ENCODE measurements at places on chromosomes 16 and 17. TPM values are rescaled to one million over a fixed set of nuclear protein-coding genes. Genes with fewer than 3 reads are reported as not detected.
A peak's percentile ranks its signal among the peaks of the same experiment; 100 is the strongest.

The WFDC1 gene
- not detected for total RNA-seq

The BIRC5 gene
- 10.3 TPM for total RNA-seq

The BAHCC1 gene
- total RNA-seq = 2.6 TPM

The TNRC6A gene
- total RNA-seq = 18.1 TPM

The RMI2 gene
- 2.8 TPM for total RNA-seq

DNA sequence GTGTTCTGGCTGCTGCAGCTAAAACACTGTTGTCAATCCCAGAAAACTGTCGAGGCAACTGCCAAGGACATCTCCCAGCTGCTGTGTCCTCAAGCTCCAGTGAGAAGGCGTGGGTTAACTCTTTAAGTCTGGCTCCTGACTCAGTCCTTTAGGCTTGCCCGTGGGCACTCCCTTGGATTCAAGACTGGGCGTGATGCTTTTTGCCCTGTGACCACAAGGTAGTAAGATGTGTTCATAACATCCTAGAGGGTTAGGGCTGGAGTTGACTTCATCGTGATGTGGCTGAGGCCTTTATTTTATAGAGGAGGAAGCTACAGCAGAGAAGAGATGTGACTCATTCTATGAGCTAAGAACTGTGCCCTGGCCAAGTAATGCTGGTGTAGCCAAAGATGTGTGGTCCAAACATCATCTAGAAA, 50.9 kb upstream of the TEKT3 start:
- DNase-seq = peak; percentile 54

GRCh38 chr17:66508896-66509844, 206.8 kb downstream of the PRKCA start:
- DNase-seq = peak; percentile 74

- DNase-seq = no peak
Measured at GRCh38 chr17:68422821-68423220, 34.5 kb downstream of the WIPI1 start.

- DNase-seq = no peak
Measured at GRCh38 chr16:52074133-52074532, 472.8 kb downstream of the TOX3 start.

DNA sequence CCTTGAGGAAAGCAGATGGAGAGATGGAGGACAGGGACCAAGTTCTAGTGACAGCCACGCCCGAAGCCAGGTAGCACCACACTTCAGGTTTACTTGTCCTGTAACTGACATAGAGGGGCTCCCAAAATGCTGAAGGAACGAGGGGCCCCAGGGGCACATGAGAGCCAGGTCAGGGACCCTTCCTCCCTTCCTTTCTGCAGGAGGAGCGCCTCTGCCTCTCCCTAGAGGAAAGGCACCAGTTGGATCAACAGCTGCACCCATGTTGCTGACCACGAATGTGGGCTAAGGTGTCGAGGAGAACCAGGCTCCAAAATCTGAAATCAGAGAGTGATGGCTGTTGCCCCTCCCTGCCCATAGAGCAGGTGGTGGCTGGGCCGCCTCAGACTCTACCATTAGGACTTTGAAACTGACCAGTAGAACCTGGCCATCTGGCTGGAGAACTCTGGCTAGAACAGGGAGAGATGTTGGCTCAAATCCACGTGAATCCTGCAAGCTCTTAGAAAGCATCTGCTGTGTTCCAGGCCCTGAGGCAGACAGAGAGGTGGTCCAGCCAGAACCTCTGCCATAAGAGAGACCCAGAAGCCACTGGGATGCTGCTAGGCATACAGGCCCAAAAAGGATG, 218.8 kb downstream of the KATNIP start:
- no peak for DNase-seq

DNA sequence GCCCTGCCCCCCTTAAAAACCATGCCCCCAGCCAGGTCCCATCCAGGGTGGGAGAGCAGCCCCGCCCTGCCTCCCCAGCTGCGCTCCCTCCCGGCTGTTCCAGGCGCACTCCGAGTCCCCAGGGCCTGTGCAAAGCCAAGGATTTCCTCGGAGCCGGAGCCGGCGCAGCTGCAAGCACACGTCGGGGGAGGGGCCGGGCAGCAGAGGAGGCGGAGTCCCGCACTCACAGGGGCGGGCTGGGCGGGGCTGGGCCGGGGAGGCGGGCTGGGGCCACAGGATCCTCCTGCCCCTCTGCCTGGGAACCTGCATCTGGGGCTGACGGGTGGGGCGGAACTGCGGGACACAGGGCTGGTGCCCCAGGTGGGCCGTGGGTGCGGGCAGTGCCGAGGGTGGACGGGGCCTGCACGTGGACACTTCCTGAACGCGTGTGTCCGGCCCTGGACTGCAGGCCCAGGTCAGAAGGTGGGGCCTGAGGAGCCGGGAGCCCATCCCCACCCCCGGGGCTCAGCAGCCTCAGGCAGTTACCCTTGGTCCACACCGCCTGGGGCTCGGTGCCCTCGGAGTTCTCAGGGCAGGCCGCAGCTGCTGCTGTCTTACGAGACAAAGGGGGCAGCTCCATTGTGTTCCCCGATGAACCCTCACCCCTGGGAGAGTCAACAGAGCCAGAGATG, 24.0 kb upstream of the SSTR5 start:
- peak; percentile 48 for DNase-seq

DNA sequence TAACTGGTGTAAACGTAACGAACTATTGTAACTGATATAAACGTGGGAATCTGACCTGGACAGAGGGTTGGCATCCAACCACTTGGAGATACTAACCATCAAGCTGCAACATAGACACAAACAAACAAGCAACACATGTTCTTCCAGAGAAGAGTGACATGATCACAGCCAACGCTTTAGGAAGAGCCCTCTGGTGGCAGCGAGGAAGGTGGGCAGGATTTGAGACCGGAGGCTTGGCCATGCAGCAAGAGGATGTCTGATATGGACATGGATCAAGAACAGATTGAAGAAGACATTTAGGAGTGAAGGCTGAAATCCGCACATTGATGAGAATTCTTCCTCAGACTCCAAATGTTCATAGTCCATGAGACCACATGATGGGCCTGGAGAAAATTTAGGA, 40.3 kb upstream of the TNRC6A start:
- DNase-seq = peak; percentile 76

- no peak for DNase-seq
Measured at GRCh38 chr16:81275795-81276194, 37.3 kb downstream of the BCO1 start.

GRCh38 chr16:1331712-1332617, 1.5 kb upstream of the BAIAP3 start:
- DNase-seq = peak; percentile 62

DNA sequence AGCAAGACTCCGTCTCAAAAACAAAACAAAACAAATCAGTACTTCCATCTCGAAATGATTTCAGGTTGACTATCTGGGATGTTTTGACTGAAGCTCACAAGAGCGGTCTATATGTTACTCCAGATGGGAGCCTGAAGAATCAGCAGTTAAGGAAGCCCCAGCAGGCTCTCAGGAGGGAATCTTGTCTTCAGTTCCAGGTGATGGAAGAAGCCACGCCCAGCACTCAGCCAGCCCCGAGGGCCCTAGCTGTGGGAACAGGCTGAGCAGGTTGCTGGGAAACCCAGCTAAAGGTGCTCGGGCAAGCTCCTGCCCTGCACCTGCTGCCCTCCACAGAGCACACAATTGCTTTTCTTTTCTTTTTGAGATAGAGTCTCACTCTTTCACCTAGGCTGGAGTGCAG, 32.4 kb downstream of the WIPI1 start:
- no peak for DNase-seq

DNA sequence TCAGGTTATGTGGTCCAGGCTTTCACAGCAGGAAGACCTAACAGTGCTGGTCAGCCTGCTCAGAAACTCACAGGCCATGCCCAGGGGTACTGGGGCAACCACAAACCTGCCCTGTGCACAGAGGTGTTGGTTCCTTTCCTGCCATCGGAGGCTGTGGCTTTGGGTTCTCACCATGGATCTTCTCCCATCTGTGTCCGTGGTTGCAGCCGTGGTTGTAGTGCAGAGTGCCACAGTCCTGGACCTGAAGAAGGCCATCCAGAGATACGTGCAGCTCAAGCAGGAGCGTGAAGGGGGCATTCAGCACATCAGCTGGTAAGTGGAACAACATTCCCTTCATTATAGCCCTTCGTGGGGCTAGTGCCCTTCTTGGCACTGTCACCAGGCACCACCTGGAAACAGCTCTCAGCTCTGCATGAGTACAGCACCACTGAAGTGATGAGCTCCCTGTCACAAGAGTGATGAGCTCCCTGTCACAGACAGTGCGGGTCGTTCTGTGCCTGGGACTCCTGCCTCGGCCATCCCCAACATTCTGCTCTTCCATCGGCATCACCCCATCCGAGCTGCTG, 2.0 kb downstream of the SNRNP25 start:
- no peak for DNase-seq

GRCh38 chr17:82866590-82867191, 26.9 kb upstream of the ZNF750 start:
- peak; percentile 93 for DNase-seq

DNA sequence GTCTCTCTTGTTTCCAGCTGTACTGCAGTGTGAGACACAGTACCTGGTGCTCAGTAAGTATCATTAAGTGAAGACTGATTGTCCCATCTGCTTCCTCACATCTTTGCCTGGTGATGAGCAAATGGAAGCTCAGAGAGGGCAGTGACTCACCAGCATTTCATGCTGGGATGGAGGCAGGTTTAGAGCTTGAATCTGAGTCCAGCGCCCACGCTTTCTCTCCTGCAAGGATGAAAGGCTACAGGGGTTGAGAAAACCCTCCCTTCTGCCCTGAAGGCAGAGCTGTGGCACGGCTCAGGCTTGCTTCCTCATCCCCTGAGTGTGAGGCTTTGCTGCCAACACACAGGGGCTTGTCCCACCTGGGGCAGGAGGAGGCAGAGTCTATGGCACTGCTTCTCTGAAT, 1.5 kb upstream of the RNF112 start:
- no peak for DNase-seq

DNA sequence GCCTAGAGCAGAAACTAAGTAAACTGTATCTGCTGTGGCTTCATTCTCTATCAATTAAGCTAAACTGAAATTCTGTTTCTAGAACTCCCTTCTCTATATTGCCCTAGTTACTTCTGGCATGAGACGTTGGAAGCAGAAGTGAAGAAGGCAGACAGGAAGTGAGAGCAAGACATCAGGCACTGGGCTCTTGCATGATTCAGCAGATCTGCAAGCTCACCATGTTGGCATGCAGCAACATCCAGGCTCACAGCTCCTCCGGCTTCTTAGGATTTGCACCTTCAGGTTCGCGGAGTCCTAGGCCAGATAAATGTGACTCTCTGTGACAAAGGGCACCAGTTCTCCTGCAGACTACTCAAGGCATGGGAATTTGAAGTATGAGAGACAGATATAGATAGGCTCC, 148.3 kb downstream of the CDH8 start:
- DNase-seq = no peak

DNA sequence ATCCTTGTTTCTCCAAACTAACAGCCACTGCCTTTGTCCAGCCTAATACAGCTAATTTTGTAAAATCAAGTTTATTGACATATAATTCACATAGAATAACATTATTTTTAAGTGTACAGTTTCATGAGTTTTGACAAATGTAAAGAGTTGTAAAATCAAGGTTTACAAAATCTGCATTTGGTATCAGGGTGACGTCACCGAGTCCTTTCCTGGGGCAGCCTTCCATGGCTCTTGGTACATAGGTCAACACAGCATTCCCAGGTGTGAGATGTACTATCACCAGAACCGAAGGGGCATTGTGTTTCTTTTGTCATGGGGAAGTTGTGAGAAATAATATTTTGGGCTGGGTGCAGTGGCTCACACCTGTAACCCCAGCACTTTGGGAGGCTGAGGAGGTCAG, 42.9 kb downstream of the PSMD12 start:
- no peak for DNase-seq

GRCh38 chr16:53529513-53529912, 26.5 kb upstream of the AKTIP start:
- no peak for DNase-seq

- DNase-seq = no peak
Measured at GRCh38 chr17:82571855-82572254, 52.3 kb downstream of the FOXK2 start.

DNA sequence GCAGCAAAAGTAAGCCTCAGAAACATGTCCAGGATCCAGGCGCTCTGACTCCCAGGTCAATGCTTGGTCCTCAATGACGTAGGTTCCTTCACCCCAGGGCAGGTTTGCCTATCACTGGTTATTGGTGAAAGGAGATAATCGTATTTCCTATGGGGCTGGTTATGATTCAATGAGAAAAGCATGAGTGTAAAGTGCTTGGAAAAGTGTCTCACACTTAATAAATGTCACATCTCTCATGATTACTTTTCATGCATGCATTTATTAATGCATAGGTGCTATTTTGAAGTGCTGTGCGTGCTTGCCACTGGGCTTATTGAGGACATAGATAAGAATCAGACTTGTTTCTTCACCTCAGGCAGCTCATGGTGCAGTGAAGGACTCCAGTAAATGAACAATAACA, 10.4 kb upstream of the CDH13 start:
- DNase-seq = no peak

DNA sequence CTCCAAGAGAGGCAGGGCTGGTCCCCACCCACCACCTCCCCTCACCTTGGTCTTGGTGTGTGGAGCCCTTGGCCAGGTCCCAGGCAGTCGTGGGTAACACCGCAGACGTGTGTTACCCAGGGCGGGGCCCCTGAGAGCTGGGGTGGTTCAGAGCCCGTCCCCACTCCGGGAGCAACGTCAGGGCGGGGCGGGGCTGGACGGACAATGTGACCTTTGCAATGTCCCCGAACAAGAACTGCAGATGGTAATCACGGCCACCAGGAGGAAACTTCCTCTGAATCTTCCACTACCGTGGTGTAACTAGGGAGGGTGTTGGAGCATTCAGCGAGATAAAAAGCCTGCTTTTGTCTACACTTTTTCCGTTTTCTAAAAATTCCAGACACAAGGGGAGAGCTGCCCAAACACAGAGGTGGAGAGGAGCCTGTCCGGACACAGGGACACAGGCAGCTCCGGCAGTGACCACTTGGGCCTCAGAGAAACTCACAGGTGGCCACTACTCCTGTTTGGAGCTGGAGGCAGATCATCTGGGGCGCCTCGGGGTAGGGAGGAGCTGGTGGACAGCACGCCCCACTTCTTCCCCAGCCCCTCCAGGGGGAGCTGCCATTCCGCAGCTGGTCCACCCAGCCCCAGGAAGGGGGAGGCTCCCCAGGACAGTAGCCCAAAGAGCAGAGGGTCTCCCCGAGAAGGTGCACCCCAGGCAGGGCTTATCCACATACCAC, 14.2 kb upstream of the SLC38A10 start:
- DNase-seq = peak; percentile 55
